HT1080 (cell line): ENCODE measurements at places on chromosomes 11 and 22. TPM values are rescaled to one million over a fixed set of nuclear protein-coding genes. Genes with fewer than 3 reads are reported as not detected.

Gene MIOX
- total RNA-seq: 0.13 TPM in 1 of 2 replicates, not detected in the other

Gene MRGPRF
- 0.03 TPM in 1 of 2 replicates, not detected in the other for total RNA-seq

DNA sequence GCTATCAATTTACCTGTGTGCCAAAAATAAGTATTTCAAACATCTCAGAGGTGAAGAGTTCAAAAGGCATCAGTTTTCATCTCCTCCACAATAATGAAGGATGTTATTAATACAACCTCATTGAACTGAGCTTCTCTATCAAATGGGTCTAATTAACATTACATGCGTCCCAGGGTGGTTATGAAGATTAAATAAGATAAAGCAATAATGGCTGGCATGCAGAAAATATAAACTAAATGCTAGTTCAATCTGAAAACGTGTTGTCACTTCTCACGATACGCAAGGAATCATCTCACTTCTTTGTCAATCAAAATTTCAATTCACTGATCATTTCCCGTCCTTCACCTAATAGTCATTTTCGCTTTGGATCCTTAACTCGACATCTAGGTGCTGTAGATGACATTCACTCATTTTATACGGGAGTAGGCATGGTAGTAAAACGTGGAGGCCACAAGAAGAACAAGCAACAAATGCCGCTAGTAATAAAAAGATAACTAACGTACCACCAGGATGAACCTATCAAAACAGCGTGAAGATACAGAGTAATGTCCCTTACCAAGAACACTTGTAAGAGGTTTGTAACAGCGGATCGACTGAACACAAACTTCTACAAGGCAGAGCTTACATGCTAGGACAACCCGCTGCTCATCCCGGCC is 918 bp downstream of the CHORDC1 start:
- DNase-seq: no peak

- DNase-seq: peak; percentile 81
Observed at GRCh38 chr11:124798991-124799347, 1.2 kb downstream of the MSANTD2 start.

DNA sequence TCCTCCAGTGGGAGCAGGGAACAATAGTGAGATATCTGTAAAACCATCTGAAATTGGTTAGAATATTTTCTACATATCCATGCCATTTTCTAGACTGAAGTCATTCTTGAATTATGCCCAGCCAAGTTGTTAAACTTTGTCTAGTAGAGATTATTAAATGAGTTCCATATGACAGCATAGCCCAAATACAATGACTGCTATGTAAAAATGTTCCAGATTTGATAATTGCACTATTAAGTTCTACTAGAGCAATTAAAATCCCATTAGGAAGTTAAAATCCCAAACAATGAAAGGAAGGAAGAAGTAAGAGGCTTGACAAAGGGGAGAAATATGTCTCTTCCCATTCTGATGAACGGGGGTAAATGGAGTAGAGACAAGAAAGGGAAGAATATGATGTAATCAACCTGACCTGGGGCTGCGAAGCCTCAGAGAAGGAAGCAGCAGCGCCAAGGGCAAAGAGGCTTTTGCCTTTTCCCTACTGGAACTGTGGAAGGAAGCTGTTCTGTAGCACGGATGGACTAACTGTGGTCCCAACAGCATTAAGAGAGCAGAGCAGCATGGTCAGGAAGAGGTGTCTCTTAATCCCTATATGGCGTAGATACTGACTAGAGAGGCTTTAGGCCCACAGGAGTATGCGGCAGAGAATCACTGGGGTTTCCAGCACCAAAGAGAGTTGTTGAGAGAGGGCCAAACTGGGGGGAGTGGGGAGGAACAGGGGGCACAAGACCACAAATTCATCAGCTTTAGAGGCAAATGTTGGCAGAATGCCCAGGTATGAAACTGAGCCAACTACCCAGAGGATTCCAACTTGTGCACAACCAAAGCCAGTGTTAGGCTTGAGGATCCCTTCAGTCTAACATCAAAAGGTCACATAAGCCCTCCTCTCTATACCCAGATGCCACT is 26.7 kb downstream of the RRP8 start:
- DNase-seq: peak; percentile 17

Gene C11orf87
- total RNA-seq: 0.02 TPM in 1 of 2 replicates, not detected in the other

DNA sequence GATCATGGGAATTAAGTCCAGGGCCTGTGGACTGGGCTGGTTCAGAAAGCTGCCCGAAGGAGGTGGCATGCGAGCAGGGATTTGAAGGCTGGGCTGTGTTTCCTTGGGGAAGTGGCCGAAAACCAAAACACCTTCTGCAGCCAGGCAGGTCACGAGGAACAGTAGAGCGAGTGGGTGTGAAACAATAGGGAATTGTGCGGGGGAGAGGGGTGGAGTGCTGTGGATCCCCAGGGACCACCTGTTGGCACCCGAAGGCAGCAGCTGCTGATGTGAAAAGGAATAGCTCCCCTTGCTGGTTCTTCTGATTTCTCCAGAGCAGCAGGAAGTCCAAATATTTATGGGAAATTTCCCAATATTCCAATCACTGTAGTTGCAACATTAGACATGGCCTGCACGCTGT is 24.6 kb downstream of the TP53I11 start:
- no peak for DNase-seq

DNA sequence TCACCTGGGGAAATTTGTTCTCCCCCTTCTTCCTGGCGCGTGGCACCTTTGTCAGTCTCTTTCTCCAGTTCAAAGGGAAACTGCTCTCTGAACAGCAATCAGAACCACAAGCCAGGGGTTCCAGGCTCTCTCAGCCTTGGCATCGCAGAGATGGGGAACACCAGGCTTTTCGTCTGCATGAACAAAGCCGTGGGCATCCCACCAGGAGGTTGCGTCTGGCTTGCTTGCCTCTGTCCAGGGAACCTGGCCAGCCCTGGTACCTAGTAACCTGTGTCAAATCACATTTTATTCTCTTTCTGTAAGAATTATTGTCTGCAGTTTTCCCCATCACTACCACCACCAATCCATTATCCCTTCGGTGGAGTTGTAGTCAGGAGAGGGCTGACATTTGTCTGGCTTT is 107.0 kb downstream of the WNT7B start:
- no peak for DNase-seq

GRCh38 chr11:134355656-134356055 is 23.9 kb downstream of the GLB1L2 start:
- no peak for DNase-seq

Gene HOATZ
- total RNA-seq: not detected in 2 replicates

Gene RBFOX2
- total RNA-seq: 87.3 and 97.4 TPM in 2 replicates

- DNase-seq: no peak
Observed at GRCh38 chr11:113562981-113563461, 87.8 kb upstream of the DRD2 start.

Gene NRXN2
- 0.42 TPM in 1 of 2 replicates, not detected in the other for total RNA-seq

DNA sequence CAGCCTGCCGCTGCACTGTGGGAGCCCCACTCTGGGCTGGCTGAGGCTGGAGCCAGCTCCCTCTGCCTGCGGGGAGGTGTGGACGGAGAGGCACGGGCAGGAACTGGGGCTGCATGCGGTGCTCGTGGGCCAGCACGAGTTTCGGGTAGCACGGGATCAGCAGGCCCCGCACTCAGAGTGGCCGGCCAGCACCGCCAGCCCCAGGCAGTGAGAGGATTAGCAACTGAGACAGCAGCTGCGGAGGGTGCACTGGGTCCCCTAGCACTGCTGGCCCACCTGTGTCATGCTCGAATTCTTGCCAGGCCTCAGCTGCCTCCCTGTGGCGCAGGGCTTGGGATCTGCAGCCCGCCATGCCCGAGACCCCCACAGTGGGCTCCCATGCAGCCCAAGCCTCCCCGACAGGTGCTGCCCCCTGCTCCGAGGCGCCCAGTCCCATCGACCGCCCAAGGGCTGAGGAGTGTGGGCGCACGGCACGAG is 24.0 kb upstream of the OR5B21 start:
- DNase-seq: no peak

- DNase-seq: no peak
Observed at GRCh38 chr11:1946812-1947484, at the start of gene MRPL23. TSS of gene MRPL23 (plus strand) at chr11:1947332. CDS start at chr11:1947363, 31 bp downstream.

GRCh38 chr11:36308577-36308976 is 12.5 kb downstream of the PRR5L start:
- DNase-seq: peak; percentile 23

GRCh38 chr11:10291801-10292638 is 2.0 kb downstream of the SBF2 start:
- DNase-seq: no peak

Gene ANGPTL5
- total RNA-seq: not detected in 2 replicates
